NCI-H1092 treated with DMSO at 0.1 percent for 48 hours (cell line): ENCODE measurements at places on chromosomes 7 and 10.
A peak's percentile ranks its signal among the peaks of the same experiment; 100 is the strongest.

DNA sequence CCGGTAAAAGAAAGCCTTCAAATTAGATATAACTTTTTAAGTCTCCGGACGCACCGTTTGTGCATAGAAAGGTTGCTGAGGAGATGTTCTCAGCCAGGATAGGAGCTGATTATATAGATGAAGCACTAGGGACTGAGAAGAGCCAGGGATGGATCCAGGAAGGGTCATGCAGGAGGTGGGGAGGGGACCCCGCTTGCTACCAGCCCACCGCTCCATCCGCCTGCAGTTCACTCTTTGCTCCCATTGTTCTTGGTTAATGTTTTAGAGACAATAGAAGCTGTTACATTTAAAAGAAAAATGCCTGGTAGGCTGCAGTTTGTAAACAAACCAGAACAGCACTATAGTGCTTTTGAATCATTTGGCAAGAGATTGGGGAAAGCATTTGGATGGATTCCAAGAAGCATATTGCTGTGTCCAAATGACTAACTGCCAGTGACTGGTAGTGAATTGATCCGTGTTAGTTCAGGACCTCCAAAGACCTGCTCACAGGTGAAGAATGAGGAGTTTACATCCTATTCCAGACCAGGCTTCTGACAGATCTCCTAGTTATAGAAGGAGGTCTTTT is 175.9 kb upstream of the TAC1 start:
- peak; percentile 95 for DNase-seq

GRCh38 chr7:141073173-141073640 is 657 bp upstream of the TMEM178B start:
- peak; percentile 60 for DNase-seq

GRCh38 chr7:147547252-147547897 is 1043.2 kb upstream of the C7orf33 start:
- DNase-seq, result peak; percentile 46

DNA sequence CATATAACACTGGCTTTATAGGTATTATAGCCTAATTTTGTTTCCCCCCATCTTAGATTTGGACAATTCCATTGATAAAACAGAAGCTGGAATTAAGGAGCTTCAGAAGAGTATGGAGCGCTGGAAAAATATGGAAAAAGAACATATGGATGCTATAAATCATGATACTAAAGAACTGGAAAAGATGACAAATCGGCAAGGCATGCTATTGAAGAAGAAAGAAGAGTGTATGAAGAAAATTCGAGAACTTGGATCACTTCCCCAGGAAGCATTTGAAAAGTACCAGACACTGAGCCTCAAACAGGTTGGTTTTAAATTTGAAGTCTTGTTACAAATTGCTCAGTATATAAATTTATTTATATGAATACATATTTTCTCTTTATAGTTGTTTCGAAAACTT is 34.1 kb downstream of the SMC3 start:
- DNase-seq, result no peak

DNA sequence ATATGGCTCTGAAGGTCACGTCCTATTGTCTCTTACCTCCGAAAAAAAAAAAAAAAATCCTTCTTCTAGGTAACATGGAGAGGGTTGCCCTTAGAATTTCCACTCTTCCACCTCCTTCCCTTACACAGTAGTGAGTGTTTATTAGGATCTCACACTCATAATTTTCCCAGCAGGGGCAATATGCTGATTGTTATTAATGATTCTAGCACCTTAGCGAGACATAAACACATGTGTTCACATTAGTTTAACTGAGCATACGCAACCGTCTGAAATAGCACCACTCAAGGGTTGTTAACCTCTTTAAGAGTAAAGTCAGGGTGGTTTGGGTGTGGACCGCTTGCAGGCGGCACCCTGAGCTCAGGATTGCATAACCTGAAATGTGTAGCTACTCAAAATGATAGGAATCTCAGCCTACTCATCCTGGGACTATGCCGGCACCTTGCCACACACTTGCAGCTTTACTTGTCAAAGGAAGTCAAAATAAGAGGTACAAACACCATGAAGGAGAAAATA is 52.2 kb downstream of the CPEB3 start:
- DNase-seq, result no peak

GRCh38 chr7:88757371-88757770 is 2.1 kb upstream of the ZNF804B start:
- no peak for DNase-seq

- DNase-seq, result no peak
Observed at GRCh38 chr7:123432601-123433000, 101.8 kb downstream of the IQUB start.

GRCh38 chr10:98106531-98106930 is 27.9 kb upstream of the R3HCC1L start:
- DNase-seq, result no peak

DNA sequence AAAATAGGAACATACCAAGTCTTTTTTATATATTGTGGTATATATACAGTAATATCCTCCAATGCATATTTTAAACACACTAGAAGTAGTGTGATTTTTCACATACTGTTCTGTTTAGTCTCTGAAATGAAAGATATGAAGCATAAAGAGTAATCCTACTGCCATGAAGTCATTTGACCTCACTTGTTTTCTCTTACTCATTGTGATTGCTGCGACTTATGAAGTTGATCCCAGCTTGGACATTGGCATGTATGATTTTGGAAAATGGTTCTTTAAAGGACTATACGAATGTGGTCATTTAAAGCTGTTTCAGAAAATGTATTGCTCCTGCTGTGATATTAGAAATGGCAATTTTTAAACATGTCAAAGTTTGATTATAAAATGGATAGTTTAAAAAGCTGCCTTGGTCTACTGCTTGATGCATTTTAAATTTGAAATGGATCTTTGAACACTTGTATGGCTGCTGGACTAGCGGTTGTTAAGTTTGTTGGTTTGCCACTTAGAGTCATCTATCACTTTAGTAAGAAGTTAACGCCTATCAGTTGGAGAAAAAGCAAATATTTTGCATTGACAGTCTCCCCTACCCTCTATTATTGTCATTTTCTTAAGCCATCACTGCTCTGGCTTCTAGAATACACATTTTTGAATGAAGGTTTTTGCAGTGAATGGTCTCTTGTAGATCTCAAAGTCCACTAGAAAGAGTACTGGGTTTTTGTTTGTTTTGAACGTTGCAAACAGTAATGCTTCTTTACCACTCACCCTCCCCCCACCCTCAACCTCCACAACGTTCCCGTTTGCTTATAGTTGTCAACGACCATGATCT is 881 bp upstream of the PCGF5 start:
- DNase-seq, result no peak

DNA sequence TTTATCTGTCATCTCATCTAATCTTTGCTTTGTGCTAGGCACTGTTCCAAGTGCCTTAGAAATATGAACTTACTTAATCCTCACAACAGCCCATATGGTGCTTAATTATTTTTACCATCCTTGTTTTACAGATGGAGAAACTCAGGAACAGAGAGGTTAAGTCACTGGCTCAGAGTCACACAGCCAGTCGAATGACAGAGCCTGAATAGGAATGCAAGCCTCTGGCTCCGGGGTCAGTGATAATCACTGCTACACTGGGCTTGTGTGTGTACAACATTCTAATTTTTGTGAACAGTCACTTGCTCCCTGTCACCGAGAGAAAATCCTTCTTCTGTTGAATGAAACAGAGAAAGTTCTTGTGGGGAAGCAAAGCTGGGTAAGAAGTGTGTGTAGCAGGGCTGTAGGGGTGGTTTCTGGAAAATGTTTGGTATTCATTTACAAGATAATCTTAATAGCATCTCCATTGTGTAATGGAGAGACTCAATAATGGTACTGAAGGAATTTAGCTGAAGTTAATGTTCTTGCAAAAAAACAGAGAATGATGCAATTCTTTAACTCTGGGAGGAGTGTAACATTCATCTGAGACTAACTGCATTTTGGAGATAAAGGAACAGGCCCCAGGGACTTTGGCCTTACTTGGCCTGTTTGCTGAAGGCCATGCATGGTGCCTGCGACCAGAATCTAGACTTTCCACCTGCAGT is 290.6 kb downstream of the FRMD4A start:
- DNase-seq, result no peak

GRCh38 chr7:157403646-157404401 is 67.0 kb downstream of the DNAJB6 start:
- DNase-seq, result no peak

- DNase-seq, result no peak
Observed at GRCh38 chr7:2633538-2634266, 1.9 kb downstream of the TTYH3 start.

- no peak for DNase-seq
Observed at GRCh38 chr7:105932835-105933477, 30.1 kb upstream of the CDHR3 start.

DNA sequence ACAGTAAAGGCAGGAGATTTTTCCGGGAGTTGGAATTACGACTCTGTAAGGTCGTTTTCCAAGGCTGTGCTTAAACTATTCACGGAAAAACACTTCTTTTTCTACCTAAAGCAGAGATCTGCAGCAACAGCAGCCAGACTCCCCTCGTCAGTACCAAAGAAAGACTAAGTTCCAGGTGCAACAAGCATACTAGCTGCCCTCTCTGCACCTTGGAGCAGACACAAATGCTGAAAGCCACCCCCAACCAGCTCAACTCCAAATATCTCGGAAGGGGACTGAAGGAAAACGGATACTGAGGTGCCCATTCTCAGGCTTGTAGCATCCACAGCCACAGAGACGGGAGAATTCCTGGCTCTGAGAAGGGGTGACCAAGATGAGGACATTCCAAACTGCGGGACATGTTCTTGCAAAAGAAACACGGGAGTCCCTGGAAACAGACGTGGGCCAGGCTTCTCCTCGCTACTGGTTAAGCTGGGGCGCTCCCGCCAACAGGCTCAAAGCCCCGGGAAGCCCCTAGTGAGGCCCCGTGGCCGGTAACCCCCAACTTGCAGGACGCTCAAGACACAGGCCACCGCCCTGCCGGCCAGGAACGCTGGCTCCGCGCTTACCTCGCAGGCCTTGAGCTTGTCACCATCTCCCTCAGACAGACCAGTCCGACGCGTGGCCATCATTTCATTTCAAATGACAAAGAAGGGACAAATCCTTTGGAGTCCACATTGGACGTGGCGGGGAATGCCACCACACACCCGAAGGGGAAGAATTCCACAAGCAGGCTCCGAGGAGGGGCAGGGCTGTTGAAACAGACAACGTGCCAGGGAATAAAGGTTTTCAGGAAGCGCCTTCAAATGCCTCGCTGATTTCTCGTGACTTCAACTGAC is 2.2 kb downstream of the ARHGAP21 start:
- DNase-seq, result no peak

- peak; percentile 10 for DNase-seq
Observed at GRCh38 chr10:90871279-90871765, 452 bp upstream of the RPP30 start.
